ENCODE measurements at places on chromosomes 1 and 21.
A peak's percentile ranks its signal among the peaks of the same experiment; 100 is the strongest.

DNA sequence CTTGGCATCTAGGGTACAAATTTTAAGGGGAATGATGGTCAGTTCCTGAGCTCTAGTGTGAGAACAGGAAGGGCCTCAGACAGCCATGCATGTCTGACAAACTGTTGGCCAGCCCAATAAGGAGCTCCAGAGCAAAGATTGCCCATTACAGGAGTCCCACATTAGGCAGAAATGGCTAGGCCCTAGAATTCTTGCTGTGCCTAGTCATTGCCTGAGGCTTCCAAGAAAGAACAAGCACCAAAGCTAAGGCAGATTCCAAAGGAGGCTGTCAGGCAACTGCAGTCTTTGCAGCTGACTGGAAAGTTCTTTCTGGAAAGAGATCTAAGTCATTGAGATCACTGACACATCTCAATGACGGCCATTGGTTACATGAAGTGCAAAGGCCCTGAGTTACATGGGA, 3.9 kb upstream of the STIL start:
- peak; percentile 39 for DNase-seq

DNA sequence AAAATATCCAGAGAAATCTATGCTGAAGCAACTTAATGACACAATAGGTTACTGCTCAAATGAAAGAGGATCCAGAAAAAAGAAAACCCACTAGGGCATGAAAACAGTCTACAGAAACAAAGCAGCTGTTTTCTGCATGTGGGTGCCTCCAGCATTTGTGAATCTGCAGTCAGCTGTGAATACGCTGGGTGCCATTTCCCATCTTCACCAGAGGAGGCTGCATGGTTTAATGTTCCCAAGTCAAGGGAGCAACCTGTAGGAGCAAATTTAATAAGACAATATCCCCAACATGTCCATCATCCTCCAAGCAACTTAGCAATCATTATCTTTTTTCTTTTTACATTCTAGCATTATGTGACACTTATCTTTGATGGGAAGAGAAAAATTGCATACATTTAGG, 396.6 kb downstream of the BRINP2 start:
- no peak for DNase-seq

GRCh38 chr1:101187297-101187696, 49.5 kb upstream of the S1PR1 start:
- no peak for DNase-seq

DNA sequence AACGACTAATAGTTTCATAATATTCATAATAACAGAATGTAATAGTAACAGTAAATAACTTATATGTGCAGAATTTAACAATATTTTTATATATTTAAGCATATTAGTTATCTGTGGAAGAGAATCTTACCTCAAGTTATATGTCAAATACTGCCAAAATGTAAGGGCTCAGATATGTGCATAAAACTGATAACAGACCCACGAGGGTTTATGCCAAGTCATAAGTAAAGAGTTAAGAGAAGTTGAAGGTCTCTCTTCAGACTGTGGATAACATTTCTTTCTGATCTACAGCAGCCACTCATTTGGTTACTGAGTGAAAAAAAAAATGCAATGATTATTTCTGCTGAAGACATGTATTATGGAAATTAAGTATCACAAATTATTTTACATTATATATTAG, 1167.8 kb upstream of the NCAM2 start:
- no peak for DNase-seq

Data from fibroblast of skin of left biceps (primary cell).